Aorta (tissue), 5 donors: ENCODE measurements at places on chromosomes 5 and 9. TPM values are rescaled to one million over a fixed set of nuclear protein-coding genes. Genes with fewer than 3 reads are reported as not detected.

Gene JAKMIP2
- polyA plus RNA-seq, result not detected

Gene PCDHB5
- 3.0 TPM for polyA plus RNA-seq

Gene LCN9
- polyA plus RNA-seq, result not detected

Gene HCN1
- not detected for polyA plus RNA-seq
